T-helper 9 cell (primary cell): ENCODE measurements at places on chromosomes 7 and 10.

- DNase-seq: no peak
Measured at GRCh38 chr10:24858288-24859270, 93.8 kb downstream of the PRTFDC1 start.

GRCh38 chr7:36750451-36750850, 26.2 kb upstream of the AOAH start:
- no peak for DNase-seq

DNA sequence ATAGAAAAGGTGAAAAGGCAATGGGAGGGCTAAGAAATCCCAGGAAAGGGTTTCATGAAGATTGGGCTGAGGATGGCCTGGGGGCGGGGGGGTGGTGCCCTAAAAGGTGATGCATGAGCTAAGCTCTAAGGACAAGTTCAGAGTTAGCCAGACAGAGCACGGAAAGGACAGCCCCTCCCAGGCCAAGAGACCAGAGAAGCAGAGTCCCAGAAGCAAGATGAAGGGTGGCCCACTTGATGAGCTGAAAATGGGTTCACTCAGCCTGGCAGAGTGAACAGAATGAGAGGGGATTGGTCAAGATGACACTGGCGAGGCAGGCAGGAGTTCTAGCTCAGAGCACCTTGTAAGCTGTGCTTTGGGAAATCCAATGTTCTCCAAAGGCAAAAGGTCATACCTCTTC, 89.4 kb upstream of the GPR26 start:
- no peak for DNase-seq

DNA sequence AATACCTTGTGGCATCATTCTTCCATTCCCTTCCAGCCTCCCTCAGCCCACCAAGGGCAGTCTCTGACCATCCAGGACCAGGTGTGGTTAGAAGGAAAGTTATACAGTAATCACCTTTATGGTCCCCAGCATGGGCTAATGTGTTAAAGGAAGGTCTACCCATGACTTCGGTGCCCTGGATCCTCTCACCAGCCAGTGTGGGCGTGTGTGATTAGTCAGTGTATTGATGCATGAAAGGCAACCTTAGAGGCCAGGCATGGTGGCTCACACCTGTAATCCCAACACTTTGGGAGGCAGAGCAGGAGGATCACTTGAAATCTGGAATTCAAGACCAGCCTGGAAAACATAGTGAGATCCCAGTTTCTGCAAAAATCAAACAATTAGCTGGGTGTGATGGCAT, 88.9 kb downstream of the APBB1IP start:
- no peak for DNase-seq

DNA sequence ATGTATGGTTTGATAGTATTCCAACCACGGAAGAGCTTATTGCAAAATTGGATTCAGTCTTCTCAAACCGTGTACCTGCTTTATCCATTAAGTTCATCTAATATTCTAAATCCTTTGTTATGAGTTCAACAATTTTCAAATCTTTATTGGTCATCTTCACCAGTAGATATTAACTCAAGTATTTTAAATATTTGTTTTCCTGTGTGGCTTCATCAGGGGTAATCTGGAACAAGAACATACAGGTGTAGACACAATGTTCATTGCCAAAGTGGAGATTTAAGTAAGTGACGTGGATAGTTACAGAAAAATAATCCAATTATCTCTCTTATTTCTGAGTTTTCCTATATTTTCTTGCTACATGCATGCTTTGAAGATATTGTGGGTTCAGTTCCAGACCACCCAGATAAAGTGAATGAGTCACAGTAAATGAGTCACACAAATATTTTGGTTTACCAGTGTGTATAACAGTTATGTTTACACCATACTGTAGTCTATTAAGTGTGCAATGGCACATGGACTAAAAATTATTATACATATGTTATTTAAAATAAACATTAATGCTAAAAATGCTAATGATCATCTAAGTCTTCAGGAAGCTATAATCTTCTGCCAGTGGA, 429.0 kb upstream of the POT1 start:
- DNase-seq: no peak

- DNase-seq: no peak
Measured at GRCh38 chr10:124605001-124605370, 139.2 kb downstream of the FAM53B start.

GRCh38 chr10:117470733-117471132, 71.8 kb upstream of the EMX2 start:
- no peak for DNase-seq

- no peak for DNase-seq
Measured at GRCh38 chr7:52450816-52451215, 584.6 kb upstream of the POM121L12 start.

DNA sequence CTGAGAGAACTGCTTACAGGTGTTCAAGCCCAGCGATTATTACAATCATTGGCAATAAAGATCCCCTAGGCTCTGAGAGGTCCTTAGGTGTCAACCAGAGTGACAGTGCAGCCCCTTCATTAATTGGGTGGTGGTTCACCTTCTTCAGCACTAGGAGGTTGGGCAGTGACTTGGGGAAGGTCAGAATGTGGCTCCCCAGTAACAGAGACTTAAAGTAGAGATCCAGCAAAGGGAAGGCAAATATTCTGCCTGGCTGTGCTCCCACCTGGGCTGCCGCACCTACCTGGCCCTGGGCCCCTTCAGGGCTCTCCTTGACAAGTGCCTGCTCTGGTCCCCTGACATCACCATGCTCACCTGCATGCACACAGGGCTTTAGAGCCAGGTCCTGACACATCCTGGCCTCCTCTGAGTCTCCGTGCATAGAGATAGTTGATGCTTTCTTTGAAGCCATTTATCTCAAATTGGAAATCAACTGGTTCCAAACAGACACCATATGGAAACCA, 1.9 kb downstream of the CLRN3 start:
- no peak for DNase-seq

DNA sequence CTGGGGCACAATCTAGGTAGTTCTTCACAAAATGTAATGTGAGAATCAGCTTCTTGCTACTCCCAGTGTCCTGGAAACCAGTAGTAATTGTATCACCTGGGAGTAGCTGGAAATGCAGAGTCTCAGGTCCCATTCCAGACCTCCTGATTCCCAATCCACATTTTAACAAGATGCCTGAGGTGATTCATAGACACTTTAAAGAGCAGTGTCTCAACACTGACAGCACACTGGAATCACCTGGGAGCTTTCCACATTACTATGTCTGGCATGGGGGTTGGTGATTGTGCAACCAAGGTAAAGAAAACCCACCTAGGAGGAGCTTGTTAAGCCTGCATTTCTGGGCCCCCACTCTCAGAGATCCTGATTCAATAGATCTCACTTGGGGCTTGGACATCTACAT, 11.1 kb downstream of the DPY19L1 start:
- no peak for DNase-seq

GRCh38 chr10:46560952-46561351, 4.5 kb upstream of the GPRIN2 start:
- no peak for DNase-seq

DNA sequence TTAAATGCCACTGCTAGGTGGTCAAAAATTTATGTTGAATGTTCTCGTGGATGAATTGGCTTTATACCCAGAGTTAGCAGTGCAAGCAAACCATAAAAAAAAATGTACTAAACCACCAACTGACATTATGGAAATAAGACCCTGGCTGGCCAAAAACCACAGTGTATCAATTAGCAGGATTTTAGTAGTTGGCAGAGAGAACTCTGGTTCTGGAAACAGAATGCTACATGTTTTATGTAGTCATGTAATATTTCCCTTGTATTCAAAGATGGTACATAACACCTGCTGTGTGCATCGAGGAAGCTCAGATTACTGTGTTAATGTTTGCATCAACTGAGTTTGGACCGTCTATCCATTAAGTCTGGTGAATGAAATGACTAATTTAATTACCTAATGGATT, 618.5 kb downstream of the CCSER2 start:
- DNase-seq: no peak

GRCh38 chr7:158247758-158248487, 339.7 kb downstream of the PTPRN2 start:
- no peak for DNase-seq

DNA sequence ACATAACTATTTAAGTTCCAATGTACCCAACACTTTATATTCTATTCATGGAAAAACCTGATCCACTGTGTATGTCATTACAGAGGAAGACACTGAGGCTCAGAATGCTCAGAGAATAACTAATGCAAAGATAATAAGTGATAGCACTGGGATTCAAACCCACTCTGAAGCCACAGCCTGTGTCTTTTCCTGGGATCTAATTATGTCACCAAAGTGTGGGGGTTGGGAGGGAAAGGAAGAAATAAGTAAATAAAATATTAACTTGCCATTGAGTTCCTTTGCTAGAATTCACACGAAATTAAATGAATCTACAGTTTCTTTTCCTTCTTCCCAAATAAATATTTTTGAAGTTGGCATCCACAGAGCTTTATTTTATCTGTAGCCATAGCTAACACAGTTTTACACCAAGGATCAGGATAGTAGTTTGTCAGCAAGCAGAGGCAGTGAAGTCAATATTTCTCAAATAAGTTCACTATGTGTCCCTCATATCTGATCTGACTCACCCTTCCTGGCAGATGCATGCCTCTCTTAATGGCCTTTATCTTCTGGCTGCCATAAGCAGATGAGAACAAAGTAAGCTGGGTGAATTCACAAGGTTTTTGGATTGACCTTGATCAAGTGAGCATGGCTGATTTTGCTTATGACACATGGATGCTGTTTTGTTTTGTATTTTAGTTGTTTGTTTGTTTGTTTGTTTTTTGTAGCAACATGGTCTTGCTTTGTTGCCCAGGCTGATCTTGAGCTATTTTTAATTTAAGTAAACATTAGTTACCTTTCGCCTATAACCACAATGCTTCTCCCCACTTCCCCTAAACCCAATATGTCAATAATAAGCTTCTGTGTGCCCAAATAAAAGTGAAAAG, 6.3 kb downstream of the RAPGEF5 start:
- no peak for DNase-seq

GRCh38 chr10:93465806-93466675, 16.1 kb downstream of the MYOF start:
- no peak for DNase-seq

DNA sequence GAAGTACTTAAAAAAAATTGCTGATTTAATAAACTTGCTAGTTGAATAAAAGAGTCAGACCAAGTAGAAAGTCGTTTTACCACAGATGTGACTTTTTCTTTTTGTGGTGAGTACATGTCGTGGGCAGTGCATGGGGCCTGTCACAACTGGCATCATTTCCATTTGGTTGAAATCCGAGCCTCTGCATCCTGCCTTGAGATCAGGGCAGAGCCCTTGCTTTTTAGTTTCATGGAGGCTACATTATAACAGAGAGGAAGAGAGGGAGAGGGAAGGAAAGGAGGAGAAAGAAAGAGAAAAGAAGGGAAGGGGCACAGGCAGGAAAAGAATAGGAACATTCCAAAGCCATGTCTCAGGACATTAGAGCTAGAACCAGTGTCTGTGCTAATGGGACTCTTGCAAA, 20.4 kb upstream of the INSYN2A start:
- no peak for DNase-seq

DNA sequence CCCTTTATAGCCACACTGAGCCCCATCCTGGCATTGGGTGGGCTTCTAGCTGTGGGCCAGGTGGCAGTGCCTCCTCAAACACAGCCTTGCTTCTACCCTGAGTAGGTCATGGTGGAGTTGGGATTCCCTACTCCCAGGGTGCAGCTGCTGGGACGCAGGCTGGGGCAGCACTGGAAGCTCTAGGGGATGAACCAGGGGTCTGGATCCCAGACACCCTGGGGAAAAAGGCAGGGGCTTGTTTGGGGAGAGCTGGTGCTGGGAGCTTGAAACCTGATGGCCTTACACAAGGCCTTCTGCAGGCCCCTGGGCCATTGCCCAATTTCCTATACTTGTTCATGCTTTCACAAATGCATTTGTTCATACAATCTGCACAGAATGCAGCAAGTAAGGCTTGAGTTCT, 103.7 kb upstream of the CTBP2 start:
- no peak for DNase-seq

GRCh38 chr10:13365831-13366230, 17.7 kb upstream of the SEPHS1 start:
- DNase-seq: no peak

DNA sequence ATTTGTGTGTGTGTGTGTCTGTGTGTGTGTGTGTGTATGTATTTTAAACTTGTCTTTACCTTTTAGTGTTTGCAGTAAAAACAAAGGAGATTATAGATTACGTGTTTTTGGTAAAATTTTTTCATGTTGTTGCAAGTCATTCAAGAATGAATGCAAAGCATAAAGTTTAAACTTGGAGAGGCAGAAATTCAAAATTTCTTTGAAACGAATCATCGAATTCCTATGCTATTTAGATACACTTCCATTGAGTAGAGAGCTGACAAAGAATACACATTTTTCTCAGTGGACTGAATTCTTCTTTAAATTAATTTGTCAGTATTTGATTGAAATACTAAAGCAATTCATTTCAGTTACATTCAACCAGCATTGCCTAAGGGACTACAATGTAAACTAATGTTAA, 66.0 kb upstream of the HDAC9 start:
- no peak for DNase-seq

GRCh38 chr10:33066558-33067236, 108.7 kb upstream of the ITGB1 start:
- no peak for DNase-seq

DNA sequence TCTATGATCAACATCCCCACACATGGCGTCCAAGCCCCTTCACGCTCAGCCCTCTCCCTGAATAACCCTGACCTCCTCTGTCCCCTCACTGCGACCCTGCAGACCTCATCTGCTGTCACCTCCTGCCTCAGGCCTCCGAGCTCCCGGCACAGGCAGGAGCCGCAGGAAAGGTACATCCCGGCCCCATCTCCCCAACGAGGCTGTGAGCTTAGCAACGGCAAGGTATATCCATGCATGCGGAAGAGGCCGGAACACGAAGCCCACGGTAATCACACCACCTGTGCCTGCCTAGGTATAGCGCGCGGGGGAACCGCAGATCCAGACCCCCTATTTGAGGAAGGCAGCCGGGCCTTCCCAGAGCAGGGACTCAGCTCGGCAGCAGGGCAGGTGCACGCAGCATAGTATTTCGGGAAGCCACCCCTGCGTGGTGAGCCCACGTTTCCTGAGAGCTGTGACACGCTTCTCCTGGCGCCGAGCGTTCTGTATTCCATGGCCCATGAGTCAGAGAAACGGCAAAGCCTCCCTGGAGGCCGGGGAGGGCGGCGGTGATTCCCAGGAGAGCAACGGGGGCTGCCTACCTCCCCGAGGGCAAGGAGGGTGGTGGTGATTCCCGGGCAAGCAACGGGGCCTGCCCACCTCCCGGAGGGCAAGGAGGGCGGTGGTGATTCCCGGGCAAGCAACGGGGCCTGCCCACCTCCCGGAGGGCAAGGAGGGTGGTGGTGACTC, 50.1 kb upstream of the DNAAF5 start:
- DNase-seq: no peak

DNA sequence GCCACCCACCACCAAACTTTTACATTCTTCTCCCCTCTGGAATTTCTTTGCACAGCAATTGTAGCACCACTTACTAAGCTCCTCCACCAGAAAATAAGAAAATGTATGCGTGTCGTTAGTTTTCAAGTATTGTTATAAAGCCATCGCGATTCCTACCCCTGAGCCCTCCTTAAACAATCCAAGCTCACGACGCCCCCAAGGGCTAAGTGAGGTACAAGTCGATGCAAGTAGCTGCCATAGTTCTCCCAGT, 1.3 kb downstream of the FRAT2 start:
- DNase-seq: no peak
